Activated naive CD4-positive, alpha-beta T cell (primary cell): ENCODE measurements at places on chromosomes 2 and 18.

- no peak for DNase-seq
Observed at GRCh38 chr2:26054598-26055348, 20.9 kb downstream of the RAB10 start.

- no peak for DNase-seq
Observed at GRCh38 chr2:120353931-120354330, 8.0 kb downstream of the INHBB start.

- no peak for DNase-seq
Observed at GRCh38 chr2:74577448-74577847, 22.9 kb downstream of the DOK1 start.

DNA sequence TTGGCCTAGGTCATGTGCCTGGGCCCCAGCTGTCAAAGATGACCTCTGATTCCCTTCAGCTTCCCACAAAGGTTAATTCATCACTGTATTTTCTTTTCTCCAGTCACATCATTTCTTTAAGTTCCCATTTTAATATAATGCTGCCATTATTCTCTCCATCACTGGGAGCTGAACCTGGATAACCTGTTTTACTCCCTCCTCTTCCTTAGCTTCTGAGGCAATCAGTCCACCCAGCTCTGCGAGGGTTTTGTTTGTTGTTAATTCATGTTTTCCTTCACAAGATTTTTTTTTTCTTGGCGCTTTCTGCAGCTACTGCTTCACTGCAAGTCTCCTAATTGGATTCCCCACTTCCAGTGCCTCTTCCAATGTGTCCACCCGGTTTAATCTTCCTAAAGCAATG is 5.1 kb upstream of the EML4 start:
- DNase-seq: no peak

- no peak for DNase-seq
Observed at GRCh38 chr2:76946631-76947145, 575.5 kb downstream of the LRRTM4 start.

GRCh38 chr18:63175264-63175663 is 144.3 kb downstream of the BCL2 start:
- DNase-seq: no peak

DNA sequence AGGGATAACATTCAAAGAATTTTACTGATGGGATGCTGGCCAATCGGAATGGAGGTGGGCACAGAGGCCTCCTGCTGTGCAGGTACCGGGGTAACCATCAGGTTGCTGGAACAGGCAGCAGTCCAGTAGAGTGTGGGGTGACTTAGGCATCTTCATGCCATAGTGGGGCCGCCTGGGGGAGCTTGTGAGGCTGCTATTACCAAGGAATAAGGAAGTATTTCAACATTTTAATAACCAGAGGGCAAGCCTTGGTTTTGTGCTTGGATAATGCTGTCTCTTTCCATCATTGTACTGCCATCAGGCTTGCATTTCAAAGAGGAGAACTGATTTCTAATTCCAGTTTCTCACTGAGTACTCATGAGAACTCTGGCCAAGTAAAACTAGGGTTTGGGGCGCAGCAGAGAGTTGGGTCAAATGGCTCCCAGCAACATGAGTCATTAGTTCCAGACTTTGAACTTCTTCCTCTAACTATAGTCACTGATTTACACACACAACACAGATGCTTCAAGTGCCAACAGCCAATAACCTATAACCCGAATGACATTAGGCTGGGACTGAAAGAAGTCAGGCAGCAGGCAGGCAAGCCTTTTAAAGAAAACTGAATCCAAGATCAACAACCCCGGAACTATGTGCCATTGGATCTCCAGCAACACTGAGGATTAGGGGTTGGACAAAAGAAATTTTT is 56.1 kb upstream of the FHL2 start:
- no peak for DNase-seq

GRCh38 chr2:76247006-76247405 is 536.3 kb upstream of the GCFC2 start:
- DNase-seq: no peak

GRCh38 chr2:15939854-15940660 is at the start of gene MYCN:
Gene MYCN (plus strand): TSS chr2:15940550. CDS start chr2:15942065, 1,515 bp downstream.
- no peak for DNase-seq

GRCh38 chr2:141187075-141187439 is 943.8 kb downstream of the LRP1B start:
- DNase-seq: no peak

- no peak for DNase-seq
Observed at GRCh38 chr2:11166476-11166875, 11.2 kb downstream of the SLC66A3 start.

- no peak for DNase-seq
Observed at GRCh38 chr2:42938671-42939370, 146.4 kb upstream of the HAAO start.

DNA sequence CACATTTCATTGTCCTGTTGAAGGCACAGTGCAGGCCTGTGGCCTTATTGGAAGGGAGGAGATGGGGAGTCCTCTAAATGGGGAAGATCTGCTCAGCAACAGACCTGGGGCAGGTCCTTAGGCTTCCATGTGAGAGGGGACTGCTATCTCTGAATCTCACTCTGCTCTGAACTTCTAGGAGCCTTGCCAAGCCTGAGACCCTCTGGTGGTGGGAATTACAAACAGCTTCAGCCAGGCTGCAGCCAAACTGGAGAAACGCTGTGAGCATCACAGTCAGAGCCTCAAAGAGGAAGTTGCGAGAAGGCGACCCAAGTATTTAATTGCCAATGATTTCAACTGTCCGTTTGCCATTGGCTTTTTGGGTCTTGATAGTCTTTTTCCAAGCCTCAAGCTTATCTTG is 66.8 kb upstream of the MC2R start:
- DNase-seq: no peak

DNA sequence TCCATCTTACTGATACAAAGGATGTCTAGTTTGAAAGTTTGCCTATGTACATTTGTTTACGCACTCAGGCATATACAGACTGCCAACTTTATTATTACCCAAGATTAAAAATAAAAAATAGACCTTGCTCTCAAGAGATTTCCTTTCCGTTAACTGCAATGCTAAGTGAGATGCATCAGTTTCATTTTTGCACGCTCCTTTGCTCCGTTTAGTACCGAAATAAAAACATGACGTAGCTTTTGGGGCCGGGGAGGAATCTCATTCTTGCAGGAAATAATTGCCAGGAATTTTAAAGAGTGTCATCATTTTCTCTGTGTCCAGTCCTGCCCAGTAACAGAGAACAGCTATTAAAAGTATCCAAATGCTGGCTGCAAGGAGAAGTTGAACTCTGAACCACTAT is 169.5 kb downstream of the SLC8A1 start:
- no peak for DNase-seq

- DNase-seq: no peak
Observed at GRCh38 chr2:106129150-106129549, 65.0 kb downstream of the UXS1 start.

DNA sequence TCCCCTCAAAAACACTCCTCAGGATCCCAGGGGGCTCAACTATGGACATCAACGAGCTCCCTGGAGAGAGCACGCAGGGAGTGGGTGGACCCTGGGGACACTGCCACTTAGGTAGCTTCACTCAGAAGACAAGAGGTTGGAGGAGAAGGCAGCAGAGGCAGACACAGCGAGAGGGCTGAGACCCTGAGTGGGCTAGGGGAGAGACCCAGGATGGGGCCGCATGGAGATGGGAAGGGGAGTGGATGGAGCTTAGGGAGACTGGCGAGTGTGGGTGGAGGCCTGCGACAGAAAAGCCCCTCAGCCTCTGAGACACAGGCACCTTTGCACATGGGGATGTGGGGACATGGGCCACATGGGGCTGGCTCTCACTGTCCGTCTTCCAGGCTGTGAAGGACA is 70.9 kb downstream of the ASB1 start:
- no peak for DNase-seq

DNA sequence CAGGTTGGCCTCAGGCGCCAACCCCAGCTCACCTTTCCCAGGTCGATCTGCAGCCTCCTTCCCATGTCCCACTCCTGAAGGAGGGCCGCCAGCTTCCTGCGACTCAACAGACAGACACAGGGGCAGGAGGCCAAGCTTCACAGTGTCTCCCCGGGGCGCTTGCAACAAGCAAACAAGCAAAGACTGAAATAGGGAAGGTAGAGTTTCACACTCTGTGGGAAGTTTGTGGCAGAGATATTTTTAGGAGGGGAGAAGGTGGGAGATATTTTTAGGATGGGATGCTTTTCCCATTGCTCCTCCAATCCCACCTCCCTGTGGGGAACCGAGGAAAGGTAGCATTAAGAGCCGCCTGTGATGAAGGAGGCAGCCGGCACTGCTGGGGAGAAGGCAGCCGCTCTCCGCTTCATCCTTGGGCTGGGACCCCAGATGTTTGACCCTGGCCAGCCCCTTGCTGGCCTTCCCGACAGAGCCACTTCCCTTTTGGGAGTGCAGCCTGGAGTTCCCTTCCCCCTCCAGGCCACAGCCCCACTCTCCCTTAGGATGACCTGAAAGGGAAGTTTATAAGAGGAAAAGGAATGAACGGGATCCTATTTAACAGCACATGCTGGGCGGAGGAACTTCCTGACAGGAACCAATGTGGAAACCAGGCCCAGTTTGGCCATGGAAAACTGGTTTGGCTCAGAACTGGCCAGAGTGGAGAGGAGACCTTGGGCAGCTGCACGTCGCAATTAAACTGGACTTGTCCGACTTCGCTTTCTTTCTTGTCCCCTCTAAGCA is 142.2 kb upstream of the SMAD2 start:
- DNase-seq: no peak

DNA sequence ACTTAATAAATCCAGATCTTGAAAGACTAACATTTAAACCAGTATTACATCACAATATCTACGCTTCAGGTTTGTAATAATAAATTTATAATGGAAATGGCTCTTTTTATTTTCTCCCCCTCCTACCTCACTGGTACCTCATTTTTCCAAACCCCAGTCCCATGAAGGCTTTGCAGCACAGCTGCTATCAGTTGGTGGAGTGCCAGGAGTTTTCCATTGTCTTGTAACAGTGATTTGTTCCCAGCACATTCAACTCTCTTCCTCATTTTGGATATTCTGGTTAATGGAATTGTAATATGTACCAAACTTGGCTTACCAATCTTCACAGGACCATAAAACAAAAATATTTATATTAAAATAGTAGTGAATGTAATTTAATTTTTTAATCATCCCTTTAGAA is 91.2 kb downstream of the VRK2 start:
- no peak for DNase-seq

DNA sequence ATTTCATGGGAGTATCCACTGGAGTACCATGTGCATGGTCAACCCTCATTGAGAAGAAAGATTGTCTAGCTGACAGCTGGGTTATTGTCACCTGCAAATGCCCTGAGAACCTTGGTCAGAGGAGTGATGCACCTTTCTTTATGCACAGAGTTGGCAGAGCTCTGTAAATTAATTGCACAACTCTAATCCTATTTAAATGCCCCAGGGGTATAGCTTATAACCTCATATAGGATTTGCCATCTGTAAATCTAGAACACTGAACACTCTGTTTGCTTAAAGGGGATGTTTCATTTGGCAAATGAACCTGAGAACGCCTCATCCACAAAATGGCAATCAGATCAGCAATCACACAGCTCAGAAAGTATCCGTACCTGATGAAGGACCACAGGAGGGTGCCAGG is 71.8 kb upstream of the SP5 start:
- DNase-seq: no peak

- no peak for DNase-seq
Observed at GRCh38 chr18:11309172-11309571, 159.8 kb upstream of the PIEZO2 start.

GRCh38 chr2:90069290-90069894 is 1377.9 kb downstream of the RPIA start:
- DNase-seq: no peak

GRCh38 chr2:101858910-101859309 is 132.8 kb upstream of the IL1R2 start:
- no peak for DNase-seq

DNA sequence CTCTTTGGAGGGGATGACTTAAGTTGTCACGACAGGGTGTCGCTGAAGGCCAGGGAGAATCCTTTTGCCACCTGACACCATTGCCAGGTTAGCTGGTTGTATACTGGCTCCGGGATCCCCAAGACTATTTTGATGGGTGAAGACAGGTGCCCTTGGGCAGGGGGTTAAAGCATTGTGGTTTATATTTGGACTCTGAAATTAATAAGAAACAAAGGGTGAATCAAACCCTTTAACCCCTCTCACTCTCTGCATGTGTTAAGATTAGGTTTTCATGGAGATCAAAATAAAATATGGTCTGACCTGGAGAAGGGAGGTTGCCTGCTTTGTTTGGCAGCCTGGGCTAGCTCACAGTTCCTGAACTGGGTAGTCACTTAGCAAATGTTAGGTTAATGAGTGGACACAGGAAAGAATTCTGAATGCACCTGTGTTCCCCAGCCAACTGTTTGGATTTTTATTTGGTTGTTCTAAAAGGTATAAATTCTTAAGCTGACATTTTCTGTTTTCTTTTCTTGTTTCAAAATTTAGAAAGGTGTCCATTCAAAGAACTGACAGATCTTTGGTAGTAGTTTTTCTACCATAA is 301.7 kb downstream of the KCNS3 start:
- no peak for DNase-seq

DNA sequence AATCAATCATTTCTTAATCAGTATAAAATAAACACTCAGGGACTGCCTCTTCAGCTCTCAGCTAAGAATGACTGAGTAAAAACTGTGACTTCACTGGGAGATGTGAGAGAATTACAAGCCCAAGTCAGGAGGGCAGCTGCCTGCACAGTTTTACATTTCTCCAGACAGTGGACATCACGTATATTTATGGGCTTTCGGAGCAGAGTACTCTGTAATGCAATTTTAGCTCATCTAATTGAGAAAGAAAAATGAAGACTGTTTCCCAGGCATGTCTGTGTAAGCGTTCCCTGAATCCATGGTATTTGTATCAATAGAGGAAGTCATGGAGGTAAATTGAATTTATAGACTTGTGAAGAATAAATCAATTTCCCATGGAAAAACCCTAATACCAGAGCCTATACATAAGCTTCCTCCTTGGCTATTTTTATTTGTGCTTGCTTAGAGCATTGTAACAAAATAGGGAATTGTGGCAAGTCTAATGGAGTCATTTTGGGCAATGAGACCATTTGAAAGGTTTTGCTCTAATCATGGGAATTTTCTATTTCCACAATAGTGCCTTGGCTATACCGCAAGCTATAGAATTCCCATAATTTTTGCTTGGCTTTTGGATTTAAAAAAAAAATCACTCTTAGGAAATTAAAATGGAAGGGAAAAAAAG is 87.2 kb downstream of the SLC5A7 start:
- DNase-seq: no peak
